Keratinocyte (primary cell): ENCODE measurements at places on chromosomes 7 and 10.

DNA sequence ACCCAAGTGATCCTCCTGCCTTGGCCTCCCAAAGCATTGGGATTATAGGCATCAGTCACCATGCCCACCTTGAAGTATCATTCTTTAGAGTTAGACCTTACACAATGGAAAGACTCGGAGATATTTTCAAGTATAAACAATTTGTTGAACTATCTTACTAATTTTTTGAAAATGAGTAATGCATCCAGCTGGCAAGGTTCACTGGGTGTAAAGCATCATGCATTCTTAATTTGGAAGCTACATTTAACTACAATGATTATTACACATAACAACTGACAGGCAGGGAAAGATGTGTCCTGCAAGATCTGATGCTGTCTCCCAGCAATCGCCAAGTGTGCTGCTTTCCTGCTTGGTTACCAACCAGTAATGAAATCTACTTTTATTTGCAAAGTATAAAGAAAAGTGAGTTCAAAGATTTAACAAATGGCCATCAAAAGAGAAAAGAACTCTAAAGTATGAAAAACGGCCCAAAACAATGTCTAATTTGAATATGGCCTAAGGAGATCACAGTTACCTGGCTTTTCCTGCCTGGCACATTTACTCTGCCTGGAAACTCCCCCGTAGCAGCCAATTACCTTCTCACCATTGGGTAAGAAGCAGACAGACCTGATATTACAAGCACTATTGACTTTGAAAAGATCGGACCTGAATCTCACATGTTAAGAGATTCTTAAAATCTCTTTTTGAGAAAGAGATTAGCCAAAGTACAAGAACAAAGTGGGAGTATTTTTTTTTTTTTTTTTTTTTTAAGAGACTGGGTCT, 59.3 kb upstream of the NMT2 start:
- DNase-seq, result no peak

DNA sequence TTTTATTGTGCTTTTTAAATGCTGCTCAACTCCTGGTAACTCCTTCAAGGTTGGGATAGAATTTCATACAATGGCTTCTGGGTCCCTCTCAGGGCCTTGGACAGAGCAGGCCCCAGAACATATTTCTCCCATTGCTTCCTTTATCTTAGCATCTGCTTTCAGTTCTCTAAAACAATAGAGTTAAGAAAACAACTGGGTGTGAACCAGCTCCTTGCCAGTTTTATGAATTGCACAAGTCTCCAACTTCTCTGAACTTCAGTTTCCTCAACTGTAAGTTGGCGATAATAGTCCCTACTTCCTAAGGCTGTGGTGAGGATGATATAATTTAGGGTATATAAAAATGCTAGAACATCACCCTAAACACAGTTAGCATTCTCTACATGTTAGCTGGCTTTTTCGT, 77.0 kb upstream of the INHBA start:
- DNase-seq, result no peak

DNA sequence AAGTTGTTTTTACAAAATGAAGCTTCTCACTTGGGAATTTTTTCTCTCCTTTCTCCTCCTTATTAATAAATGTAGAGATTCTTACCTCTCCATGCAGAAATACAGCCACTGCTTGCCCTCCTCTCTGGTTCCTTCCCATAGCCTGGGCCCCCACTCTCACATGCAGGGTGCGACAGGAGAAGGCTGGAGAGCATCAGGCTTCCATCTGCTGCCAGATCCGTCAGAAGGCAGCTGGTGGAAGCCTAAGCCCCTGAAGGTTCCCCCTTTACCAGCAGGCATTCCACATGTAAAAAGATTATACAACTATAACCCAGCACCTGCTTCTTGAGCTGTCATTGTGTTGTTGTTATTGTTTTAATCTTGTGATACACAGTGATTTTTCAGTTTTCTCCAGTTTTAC, 314.2 kb downstream of the LHFPL3 start:
- DNase-seq, result no peak

DNA sequence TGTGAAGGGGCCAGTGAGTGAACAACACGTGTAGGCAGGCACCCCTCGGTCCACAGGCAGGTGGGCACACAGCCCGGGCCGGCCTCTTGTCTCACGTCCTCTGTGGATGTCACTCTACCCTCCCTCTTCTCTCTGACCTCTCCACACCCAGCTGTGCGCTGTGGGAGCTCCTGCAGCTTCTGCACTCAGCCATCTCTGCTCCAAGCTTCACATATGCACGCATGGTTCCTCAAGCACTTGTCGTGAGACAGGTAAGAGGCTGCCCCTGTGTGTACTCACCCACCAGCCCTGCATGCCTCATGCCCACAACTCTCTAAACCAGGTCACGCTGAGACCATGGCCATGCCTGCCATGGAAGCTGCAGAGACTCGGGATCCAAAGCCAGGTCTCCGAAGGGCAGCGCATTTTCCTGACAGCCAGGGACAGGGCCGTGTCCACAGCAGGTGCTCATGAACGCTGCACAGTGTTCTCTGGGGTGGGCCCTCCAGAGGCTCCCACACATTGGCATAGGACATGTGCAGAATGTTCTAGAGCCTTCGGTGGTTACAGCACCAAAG, 477.5 kb downstream of the PTPRN2 start:
- no peak for DNase-seq

DNA sequence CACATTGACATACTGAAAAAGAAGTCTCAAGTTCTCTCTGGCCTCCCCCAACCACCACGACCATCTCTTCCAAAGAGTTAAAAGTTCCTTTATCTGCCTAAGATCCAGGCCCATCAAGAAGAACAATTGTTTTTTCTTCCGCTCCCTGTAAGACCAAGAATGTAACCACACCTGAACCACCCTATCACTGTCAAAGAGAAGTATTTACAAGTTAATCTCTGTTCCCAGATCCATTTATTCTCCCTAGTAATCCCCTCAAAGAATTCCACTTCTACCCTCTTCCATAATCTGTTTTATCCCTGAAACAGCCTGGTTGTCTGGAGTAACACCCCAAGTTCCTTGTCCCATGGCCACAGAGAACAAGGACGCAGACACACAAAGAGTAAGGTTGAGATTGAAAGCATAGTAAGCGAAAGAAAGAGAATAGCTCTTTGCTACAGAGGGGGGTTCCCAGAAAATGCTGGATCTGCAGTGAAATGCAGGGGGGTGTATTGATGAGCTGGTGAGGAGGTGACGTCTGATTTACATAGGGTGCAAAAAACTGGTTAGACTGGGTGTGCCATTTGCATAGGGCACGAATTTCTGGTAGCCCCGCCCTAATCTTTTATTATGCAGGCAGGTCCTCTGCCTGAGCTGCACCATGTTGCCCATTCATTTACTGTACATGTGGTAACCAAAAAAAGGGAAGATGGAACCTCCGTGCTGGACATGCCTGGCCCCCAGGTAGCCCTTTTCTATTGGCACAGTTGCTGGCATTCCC, 122.0 kb downstream of the SKIDA1 start:
- DNase-seq, result no peak

GRCh38 chr7:44769776-44770294, 21.2 kb downstream of the ZMIZ2 start:
- no peak for DNase-seq

DNA sequence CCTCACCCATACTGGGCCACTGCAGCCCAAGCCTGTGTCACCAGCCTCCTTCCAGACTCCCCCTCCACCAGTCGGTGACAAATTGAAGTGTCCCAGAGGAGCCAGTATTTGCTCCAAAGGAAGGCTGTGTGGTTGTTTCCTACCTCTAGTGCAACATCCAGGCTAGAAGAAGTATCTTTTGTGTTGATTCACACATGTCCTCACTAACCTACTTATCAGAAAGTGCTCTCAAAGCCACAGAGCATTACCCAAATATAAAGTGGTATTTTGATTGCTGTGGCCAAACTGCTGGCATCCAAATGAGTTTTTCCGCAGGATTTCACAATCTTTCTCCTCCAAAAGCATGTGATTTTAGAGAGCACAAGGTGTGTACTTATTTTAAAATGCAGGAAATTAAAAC, 134.8 kb downstream of the CUL2 start:
- DNase-seq, result no peak

DNA sequence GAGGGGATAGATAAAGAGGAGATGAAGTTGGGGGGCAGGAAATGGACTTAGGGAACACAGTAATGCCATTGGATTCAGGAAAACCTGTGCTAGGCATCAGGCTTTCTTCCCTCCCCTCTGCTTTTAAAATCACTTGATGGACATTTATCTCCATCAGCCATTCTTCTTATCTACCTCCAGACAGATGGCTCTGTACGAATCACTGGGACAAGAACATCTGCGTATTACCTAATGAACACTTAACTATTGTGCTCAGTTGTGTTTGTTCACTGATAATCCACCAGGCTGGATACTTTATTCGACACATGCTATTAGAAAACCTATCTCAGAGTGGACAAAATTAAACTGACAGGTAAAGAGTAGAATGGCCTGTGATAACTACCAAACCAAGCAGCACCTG, 40.0 kb downstream of the TNKS2 start:
- DNase-seq, result no peak

DNA sequence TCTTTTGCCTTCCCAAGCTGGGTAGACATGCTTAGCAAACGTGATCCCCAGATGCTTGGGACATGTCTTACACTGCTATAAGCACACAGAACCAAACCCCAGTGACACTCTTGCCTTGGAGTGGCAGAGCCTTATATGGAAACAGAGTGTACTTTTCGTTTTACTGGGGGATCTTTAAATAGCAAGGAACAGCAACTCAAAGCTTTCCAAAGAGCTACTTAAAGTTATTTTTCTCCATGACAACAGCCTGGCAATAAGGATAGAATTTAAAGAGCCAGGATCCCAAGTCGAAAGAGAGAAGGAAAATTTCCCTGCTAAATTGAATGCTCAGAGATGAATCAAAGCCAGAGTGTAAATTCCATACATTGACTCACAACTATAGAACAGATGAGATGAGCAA, 67.8 kb downstream of the ZNF365 start:
- DNase-seq, result no peak

DNA sequence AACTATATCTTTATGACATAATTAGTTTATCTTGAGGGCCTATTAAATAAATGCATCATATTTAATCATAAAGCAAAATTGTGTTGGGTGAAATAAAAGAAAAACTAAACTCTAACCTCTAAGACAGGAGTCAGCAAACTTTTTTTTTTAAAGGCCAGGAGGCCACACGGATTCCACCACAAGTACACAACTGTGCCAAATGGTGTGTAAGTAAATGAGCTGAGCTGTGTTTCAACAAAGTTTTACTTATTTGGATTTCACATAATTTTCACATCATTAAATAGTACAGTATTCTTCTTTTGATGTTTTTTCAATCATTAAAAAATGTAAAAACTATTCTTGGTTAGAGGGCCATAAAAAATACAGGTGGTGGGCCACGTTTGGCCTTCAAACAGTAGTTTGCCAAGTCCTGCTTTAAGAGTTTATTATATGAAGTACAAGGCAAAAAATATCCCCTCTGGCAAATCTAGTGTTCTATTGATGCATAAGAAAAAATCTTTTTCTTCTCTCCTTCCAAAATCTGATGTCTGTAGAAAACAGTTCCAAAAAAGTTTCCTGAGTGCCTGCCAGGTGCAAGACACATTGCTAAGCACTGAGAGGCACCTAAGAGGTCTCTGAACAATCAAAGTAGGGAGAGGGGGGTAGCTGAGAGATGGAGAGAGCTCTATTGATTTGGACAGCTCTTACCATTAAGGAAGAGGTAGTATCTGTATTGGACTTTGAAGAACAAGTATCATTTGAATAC, 26.5 kb upstream of the SPOCK2 start:
- DNase-seq, result no peak

GRCh38 chr10:73247509-73248258, 629 bp upstream of the DNAJC9 start:
- no peak for DNase-seq

DNA sequence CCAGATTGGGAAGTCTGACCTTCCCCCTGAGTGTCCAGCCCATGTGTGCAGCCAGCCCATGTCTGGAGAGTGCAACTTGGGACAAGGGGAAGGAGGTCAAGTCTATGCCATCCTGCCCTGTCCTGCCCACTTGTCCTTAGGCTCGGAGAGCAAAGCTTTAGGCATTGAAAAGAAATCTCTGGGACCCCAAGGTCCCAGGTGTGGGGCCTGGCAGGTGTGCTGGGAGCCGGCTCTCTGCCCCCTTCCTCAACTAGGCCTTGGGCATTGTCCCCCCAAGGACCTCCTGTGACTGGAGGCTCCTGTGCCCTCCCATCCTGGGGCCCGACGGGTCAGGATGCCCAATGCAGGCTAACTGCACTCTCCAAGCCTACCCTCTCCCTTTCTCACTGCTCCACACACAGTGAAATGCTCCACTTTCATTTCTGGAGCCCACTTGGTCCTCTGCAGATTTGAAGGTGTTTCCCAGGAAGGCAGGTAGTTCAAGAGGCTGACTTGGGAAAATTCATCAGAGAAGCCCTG, 124.7 kb downstream of the PTPN20 start:
- no peak for DNase-seq

DNA sequence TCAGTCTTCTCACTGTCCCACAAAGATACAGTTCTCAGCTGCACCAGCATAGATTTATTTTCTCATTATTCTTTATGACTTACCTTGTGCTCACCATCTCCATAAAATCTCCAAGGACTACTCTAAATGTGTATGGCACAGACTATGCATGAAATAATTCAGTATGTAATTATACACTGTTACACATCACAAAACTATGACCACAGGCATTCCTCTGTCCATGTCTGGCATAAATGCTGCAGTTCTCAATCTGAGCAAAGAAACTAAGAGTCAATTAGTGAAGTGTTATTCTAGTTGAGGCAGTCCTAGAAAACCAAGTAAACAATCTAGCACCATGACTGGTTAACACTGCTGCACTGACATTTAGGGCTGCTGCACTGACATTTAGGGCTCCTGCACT, 2.7 kb downstream of the CYCS start:
- DNase-seq, result no peak

GRCh38 chr7:94382746-94383145, 11.9 kb upstream of the COL1A2 start:
- DNase-seq, result no peak

DNA sequence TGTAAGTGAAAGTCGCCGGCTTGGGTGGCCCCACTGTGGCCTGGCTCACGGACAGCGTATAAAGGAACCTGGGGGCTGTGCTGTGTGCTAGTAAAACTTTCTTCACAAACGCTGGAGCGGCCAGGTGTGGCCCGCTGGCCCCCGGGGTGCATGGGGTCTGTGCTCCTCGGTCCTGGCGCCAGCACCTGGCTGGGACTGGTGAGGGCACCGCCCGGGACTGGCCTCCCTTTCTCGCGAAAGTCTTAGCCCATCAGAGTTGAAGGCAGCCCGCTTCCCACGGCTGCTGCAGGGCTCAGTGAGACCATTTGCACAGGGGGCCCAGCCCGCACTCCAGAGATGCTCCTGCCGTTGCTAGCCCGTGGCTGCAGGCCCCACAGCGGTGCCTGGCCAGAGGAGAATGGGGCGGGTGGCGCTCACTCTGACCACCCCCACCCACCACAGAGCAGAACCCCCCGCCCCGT, 5.8 kb downstream of the PWWP2B start:
- DNase-seq, result no peak
